ENCODE measurements at places on chromosomes 2 and 18.

GRCh38 chr18:55522011-55522410, 66.0 kb downstream of the TCF4 start:
- DNase-seq = peak; percentile 36

DNA sequence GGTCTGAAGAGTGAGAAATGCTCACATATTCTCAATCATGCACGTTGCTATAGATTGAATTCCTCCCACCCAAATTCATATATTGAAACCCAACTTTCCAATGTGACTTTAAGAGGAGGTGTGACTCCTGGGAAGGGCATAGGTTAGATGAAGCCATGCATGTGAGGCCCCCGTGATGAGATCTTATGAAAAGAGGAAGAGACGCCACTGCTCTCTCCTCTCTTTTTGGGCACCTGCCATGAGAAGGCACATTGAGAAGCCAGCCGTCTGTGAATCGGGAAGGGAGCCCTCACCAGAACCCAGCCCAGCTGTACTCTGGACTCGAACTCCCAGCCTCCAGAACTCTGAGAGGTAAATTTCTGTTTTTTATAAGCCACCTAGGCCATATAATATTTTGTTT, 842.6 kb upstream of the SALL3 start:
- no peak for DNase-seq

GRCh38 chr2:10520154-10520553, 72.0 kb upstream of the ODC1 start:
- DNase-seq = no peak

GRCh38 chr2:187316040-187316439, 132.0 kb downstream of the CALCRL start:
- no peak for DNase-seq

Measured in fibroblast of mammary gland (primary cell).